ENCODE measurements at places on chromosomes 3 and 15. TPM values are rescaled to one million over a fixed set of nuclear protein-coding genes. Genes with fewer than 3 reads are reported as not detected.

TEX55 gene
- not detected for total RNA-seq

LMOD3 gene
- total RNA-seq, result not detected

FRMD5 gene
- 3.3 TPM for total RNA-seq

PP2D1 gene
- total RNA-seq, result not detected

- peak; percentile 100 for DNase-seq
Measured at GRCh38 chr3:39177708-39178332, 14.6 kb downstream of the XIRP1 start.

DNA sequence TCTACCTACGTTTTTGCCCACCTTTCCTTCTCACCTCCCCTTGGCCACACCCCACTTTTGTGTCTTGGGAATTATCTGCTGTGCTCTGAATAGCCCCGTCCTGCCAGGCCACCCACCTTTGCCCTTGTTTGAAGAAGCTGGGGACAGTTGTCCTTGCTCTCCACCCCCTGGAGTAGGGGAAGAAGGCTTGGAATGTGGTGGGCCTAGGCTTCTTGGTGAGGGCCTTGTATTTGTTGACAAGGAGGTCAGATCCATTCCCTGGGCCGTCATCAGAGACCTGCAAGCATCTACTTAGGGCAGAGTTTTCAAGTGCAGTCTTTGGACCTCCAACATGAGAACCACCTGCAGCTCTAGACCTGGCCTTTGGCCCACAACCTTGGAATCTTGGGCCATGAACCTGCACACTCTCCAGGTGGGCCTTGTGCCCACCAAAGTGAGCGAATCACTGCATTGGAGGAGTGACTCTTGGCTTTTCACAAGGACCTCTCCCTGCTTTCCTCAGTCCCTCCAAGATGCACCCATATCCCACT lies 160.6 kb downstream of the APBA2 start:
- no peak for DNase-seq

DNA sequence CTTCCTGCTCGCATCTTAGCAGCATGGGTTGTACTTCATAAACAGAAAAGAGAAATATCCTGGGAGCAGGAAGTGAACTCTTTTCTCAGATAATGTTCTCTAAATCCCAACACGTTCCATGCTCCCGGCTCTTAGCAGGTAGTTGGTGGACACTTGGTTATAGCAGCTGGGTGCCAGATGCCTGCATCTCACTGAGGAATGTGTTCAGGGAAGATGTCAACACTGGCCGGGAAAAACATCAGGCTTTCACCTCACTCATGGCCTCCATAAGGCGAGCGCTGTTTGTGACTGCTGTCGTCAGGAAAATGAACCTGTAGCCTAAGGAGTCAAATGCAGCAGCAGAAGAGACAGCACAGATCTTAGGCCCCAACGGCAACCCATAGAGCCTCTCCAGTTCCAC lies 4.4 kb upstream of the PRC1 start:
- no peak for DNase-seq

- DNase-seq, result no peak
Measured at GRCh38 chr3:182309120-182309519, 484.2 kb upstream of the ATP11B start.

DNA sequence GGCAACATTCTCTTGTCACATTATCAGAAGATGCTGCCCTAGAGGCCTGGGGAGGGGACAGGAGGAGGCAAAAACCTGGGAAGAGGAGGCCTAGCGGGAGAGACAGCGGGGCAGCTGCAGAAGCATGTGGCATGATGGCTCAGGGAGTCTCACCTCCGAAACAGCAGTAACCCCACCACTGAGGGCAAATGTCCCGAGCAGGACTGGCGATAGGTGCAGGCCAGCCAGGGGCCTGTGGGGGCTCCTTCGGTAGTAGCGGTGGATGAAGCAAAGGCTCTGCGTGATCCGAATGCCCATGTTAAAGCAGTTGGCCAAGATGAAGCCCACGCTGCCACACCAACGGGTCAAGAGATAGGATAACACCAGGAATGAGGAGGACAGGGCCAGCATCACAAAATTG lies 38.0 kb downstream of the RFT1 start:
- no peak for DNase-seq

DNA sequence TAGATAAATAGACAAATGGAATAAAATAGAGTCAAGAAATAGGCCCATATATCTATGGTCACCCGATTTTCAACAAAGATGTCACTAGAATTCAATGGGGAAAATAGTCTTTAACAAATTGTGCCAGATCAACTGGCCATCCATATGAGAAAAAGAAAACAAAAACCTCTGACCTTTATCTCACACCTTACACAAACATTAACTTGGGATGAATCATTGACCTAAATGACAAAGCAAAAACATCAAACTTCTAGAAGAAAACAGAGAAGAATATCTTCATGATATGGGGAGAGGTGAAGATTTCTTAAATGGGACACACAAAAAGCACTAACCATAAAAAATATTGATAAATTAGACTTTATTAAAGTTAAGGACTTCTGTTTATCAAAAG lies 31.9 kb downstream of the ITGA11 start:
- no peak for DNase-seq

GRCh38 chr3:44966795-44967278 lies 9.1 kb downstream of the ZDHHC3 start:
- DNase-seq, result no peak

DNA sequence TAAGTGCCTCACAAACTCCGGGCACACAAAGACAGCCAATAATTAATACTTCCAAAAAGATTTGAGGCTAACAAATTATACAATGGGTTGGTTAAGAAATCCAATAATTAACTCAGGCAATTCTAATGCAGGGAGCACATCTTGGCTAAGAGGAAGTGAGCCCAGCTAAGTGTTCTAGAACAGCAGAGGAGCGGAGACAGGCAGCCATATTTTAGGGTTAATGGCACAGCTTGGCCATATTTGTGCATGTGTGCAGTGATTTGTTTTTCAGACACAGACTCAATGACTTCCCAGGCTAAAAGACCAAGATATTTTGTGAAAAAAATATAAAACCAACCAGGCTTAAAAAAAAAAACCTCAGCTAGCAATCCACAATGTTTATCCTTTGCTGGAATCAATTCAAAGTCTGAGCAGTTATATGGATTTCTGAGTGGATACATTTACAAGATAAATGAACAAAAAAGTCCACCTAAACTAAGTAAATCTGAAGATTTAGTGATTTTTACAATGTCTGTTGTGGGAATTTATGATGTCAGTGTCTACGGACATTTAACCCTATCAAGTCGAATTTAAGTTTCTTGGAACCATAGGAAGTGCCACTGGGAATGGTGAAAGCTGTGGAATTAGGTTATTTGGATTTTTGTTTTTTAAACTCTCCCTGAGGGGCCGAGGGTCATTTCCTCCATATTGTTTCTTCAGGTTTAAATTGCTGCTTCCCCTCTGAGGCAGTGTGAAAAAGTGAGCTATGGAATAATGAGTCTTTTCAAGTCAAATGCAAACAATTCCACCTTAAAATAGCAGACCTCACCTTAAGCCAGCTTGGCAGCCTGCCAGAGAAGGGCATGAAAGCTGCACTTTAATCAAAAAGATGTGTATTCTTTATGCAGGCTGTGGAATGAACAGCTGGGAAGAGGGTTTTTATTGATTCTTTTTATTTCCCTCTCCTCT lies 413.7 kb upstream of the TBL1XR1 start:
- DNase-seq, result peak; percentile 18

- DNase-seq, result no peak
Measured at GRCh38 chr3:112736805-112737566, 96.0 kb upstream of the CCDC80 start.
